NCI-H2081 treated with DMSO at 0.1 percent for 48 hours (cell line): ENCODE measurements at places on chromosomes 2 and 18.

DNA sequence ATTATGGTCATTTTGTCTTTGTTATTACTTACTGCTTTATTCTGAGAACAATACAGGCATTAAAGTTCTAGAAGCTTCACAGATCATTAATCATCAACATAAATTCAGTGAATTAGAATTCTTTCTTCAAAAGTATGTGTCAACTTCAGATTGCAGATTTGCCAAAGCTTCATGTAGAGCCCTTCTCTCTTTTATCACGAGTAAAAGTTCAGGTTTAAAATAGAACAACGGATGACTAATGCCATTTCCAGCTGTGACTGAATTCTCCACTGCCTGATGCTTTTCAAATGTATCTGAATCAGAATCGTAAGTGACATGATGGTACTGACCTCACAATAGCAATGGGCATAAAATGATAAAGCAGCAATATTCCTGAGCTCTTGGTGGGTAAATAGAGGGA is 116.0 kb downstream of the ABCA12 start:
- DNase-seq, result no peak

DNA sequence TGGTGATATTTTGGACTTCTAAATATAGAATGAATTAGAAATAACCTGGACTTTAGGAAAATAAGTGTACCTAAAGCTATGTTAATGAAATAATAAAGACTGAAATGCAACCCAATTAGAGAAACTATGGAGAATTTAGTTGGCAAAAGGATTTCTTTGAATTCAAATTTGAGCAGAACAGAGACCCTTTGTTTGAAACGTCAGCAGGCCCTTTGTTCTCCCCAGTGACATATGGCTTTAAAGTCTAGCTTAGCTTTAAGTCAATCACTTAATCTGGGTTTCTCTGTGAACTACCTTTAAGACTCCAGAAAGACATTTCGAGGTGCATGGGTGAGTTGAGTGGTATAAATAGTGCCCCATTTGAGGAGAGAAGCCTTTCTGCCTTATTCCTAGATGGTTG is 130.5 kb upstream of the CREB1 start:
- no peak for DNase-seq

DNA sequence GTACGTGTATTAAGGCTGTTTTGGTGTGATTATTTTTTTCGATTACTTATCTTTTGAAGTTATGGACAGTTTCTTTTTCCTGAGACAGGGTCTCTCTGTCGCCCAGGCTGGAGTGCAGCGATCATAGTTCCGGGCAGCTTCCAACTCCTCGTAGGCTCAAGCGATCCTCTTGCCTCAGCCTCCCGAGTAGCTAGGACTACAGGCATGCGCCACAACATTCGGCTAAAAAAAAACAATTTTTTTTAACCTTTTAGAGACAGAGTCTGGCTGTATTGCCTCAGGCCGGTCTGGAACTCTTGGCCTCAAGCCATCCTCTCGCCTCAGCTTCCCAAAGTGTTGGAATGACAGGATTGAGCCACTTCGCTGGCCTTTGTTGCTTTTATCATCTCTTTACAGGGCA is 945 bp downstream of the HAT1 start:
- no peak for DNase-seq

- DNase-seq, result no peak
Observed at GRCh38 chr2:100253786-100254185, 68.5 kb downstream of the LONRF2 start.

- DNase-seq, result no peak
Observed at GRCh38 chr2:46651363-46652099, 172.2 kb downstream of the TMEM247 start.

GRCh38 chr2:207274530-207275189 is 108.9 kb upstream of the KLF7 start:
- DNase-seq, result no peak

GRCh38 chr2:62966991-62967390 is 83.6 kb upstream of the OTX1 start:
- no peak for DNase-seq

DNA sequence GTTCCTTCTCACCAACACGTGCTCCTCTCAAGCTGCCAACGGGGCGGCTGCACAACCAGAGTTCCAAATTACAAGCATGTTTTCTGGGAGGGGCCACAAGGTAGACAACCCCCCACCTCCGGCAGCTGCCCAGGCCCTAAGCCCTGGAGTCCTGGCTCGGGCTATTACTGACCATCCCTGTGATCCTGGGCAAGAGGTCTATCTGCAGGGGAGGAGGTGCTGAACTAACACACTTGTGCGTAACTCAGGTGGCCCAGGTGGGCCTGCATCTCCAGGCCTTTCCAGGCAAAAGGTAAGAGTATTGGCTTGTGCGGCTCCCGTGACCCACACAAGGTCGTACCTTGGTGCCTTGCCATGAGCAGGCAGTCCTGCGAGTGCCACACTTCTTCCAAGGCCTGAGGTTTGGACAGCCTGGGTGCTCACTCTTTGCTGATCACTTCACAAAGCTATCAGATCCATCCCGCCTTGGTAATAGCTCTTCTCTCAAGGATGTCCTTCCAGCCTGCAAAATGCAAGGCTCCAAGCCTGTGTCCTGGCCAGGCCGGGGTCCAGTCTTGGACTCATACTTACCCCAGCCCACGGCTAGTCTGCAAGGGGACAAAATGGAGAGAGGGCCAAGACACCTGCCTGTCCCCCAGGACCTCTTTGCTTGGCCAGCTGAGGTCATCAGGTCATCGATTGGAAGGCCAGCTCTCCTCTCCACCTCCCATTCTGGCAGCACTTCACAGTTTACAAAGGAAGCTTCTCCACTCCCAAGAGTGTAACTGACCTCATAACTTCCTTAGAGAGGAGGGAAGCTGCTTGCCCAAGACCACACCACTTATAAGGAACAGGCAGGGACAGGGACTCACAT is 33.9 kb downstream of the ADRA2B start:
- no peak for DNase-seq
